Activated gamma-delta T cell treated with anti-CD3 and anti-CD28 coated beads, Interleukin-2, amount 50 U/mL, for 16 hours (primary cell): ENCODE measurements at places on chromosomes 4 and X.

DNA sequence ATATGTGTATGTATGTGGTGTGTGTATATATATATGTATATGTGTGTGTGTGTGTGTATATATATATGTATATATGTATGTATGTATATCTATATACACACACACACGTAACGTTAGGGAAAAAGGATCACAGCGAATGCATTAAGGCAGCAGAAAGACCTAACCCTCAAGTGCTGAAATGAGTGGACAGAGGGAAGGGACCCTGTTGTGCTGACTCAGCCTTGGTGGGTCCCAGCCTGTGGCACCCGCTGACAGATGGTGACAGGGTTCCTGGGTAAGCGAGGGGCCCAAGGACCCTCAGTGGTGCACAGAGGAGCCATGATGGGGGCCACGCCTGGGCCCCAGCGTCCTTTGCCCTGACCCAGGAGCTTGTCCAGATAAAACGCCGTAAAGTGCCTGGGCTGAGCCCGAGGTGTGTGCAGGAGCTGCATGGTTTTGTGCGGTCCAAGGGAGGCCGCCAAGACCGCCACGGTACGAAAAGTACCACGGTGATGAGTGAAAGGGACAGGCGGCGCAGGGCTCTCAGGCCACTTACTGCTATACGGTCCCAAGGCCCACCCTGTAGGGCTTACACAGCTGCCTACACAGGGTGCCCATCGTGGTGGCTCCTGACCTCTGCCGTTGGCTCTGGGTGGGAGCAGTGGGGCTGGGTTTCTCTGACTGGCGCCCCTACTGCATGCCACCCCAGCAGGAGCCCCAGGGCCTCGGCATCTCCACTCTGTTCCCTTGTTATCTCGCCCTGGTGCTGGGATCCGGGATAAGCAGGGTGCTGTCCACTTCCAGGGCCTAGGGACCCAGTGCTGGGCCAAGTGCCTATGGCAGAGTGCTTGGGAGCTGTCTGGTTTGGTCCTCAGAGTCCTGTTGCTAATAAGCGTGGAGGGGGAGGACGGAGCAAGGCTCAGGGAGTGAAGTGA is 10.0 kb downstream of the SH3BP2 start:
- no peak for DNase-seq

- DNase-seq: no peak
Measured at GRCh38 chrX:572538-573124, 58.0 kb upstream of the SHOX start.

- DNase-seq: no peak
Measured at GRCh38 chr4:75733369-75733768, 9.0 kb downstream of the USO1 start.

DNA sequence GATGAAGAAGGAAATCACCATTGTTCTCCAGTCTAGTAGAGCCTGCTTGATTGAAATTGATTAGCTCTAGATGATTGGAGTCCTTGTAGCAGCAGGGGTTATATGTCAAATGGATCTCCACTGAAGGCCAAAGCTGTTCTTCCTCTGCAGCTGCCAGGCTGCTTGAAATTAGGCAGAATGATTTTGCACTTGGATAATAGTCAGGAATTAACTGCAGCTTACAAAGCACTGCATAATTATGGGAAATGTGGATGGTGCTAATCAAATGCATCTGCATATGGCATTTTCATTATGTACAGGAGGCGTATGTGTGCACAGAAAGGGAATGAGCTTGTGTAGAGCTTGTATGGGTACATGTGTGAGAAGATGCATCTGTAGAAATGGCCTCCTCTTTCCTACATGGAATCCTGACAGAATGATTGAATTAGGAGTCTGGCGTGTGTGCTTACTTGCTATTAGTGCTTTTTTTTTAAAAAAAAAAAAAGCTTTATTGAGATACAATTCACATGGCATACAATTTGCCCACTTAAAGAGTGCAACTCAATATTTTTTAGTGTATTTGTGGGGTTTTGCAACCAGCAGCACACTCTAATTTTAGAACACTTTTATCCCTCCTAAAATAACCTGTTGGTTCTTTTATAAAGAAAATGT is 65.9 kb downstream of the TMEM131L start:
- DNase-seq: no peak

DNA sequence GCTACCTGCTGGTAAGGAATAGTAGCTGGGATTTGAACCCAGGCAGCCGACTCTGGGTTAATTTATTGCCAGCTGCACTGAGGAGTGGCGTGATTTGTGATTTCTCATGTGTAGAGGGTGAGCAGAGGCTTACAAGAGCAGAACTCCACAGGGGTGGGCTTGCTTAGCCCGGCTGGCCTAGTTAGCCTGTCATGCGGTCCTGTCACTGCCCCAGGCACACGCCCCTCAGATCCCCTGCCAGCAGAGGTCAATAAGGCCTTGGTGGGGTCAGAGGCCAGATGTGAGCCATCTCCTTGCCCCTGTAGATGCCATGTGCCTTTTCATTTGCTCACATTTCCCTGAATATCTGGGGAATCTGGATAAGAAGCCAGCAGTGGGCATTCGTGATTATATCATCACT is 13.4 kb downstream of the NSDHL start:
- no peak for DNase-seq

- no peak for DNase-seq
Measured at GRCh38 chr4:55499495-55499894, 47.2 kb downstream of the CLOCK start.

DNA sequence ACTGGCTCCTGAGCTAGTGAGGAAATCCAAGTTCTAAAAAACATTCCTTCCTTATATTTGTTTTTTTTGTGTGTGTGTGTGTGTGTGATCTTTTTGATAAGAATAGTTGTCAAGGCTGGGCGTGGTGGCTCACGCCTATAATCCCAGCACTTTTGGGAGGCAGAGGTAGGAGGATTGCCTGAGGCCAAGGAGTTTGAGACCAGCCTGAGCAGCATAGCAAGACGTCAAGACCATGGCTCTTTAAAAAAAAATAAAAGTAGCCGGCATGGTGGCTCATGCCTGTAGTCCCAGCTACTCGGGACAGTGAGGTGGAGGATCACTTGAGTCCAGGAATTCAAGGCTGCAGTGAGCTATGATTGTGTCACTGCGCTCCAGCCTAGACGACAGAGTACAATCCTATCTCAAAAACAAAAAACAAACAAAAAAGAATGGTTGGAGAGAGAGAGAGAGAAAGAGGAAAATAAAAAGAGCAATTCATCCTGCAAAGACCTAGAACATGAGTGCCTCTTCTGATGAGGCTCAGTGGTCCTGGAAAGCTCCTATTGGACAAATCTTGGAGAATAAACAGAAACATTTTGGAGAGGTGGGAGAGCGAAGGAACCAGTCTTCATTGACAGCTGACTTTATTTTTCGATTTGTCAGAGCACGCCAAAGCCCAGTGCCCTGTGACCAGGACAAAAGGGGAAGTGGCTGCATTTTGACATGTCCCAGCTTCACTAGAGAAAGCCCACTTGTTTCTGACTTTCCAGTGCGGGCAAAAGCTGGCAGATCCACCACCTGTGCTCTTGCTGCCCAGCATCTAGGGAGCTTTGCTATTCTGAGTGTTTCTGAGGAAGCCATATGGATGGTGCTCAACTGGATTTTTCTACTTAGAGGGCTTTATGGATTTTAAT is 244.7 kb downstream of the PALLD start:
- no peak for DNase-seq

DNA sequence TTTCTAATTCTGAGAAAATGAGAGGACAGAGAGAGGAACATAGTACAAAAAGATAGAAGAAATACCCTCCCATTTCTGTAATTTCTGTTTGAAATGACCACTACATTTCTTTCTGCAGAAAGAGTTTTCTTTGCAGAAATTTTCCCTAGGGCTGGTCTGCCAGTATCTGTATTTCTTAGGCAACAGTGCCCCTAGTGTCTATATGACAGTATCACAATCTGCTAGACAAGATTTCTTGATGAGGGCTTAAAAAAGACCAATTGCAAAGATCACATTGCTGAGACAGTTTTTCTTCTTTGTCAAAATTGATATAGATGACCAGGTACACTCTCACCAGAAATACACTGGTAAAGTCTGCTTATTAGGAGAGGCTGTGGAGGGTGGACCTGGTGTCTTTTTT is 81.0 kb upstream of the ZDHHC15 start:
- no peak for DNase-seq

- DNase-seq: no peak
Measured at GRCh38 chrX:132877954-132878536, 80.4 kb downstream of the HS6ST2 start.

- DNase-seq: no peak
Measured at GRCh38 chr4:82797405-82798111, 1.0 kb downstream of the SCD5 start.

DNA sequence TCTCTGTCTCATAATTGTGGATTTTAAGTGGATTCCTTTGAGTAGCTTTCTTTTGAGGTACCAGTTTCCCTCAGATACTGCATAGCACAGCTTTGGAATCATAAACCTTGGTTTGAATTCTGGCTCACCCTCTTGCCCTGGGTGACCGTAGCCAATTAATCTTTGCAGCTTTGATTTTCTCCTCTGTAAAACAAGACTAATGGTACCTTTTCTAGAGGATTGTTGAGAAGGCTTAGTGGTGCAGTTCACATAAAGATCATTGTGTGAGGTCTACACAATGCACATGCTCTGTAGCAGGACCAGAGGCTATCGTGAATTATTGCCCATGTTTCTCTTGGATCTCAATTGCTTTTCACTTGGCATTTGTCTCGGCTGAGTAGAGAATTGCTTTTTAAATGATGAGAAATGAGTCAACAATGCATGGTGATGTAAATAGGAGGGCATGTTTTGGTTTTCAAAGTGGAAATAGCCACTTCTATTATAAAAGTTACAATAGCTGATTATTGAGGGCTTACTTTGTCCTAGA is 47.9 kb downstream of the TMEM131L start:
- no peak for DNase-seq

GRCh38 chr4:178745203-178745602 is 1303.0 kb upstream of the AGA start:
- no peak for DNase-seq

DNA sequence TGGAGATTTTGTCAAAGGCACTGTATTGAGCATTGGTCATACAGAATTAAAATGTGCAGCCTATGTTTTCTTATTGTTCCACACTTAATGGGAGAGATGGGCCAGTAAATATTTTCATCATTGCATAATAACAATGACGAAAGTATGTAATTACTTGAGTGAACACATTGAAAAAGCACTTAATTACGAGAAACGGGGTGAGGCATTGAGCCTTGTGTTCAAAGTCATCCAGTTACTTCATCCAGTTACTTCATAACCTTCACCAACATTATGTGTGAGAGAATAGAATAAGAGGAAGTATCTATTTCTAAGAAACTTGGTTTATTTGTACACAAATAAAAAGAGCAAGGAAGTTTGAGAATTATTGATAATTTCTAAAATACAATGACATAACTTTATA is 1427.0 kb downstream of the ADGRL3 start:
- DNase-seq: no peak

DNA sequence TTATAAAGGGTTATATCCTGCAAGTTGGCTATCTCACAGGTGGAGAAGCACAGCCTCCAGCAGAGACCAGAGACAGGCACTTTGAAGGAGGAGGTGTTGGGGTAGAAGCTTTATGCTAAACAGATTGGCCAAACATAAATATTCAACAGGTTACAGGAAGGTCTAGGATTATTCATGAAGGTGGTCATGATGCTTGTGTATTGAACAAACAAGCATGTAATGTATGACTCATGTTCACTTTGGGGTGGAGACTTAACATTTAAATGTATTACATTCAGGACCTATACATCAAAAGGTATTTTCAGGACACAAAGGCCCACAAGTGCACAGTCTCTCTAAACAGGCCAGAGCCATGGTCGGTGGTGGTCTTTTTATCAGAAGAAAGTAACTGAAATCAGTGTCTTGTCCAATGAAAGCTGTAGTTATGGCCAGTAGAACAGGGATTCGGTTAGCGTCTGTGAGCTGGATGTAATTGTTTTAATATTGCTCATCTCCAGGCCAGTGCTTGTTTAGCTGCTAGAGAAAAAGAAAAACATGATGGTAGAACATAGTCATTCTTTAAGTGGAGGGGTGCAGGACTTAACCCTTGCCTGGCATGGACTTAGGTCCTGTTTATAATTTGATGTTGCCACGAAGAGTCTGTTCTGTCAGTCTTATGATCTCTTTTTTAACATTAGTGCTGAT is 555.2 kb upstream of the PCDH10 start:
- DNase-seq: no peak

DNA sequence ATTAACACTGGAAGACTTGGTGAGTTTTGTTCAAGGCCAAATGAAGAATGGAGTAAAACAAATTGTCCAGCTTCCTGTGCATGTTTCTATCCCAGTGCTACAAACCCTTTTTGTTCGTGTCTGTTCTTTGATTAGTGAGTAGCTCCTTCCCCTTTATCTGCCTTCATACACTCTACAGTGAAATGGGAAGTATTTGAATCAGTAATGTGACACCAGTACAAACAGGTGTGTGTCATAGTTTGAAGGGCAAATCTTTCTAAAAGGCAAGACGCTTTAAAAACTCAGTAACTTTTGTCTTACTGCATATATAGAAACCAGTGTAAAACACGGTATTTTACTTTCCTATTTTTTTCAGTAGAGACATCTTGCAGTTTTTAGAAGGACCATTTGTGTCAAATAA is 5.9 kb downstream of the ARHGEF38 start:
- no peak for DNase-seq

- no peak for DNase-seq
Measured at GRCh38 chr4:128477540-128477939, 189.9 kb upstream of the PGRMC2 start.

- no peak for DNase-seq
Measured at GRCh38 chr4:27003642-27004113, 143.0 kb downstream of the STIM2 start.

GRCh38 chr4:147157860-147158701 is 212.4 kb upstream of the TTC29 start:
- DNase-seq: no peak

GRCh38 chrX:10083809-10084208 is 73.0 kb upstream of the CLCN4 start:
- no peak for DNase-seq

DNA sequence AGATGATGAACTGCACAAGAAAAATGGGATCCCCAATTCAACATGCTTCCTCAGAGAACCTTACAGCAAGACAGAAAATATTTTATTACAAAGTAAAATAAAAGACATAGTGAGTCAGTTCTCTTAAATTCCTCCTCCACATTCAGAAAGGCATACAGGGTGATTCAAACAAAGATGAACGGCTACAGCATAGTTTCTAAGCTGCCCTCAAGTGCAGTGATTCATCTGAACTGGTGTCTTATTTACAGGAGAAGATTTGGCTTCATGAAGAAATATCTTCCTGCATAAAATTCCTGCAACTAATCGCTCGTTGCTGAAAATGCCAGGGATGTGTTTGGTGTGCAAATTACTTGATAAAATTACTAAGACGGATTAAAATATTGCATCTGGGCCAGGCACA is 103.6 kb downstream of the PRKX start:
- no peak for DNase-seq

GRCh38 chrX:989959-990510 is 222.4 kb downstream of the CRLF2 start:
- peak; percentile 66 for DNase-seq

GRCh38 chrX:110003167-110004156 is 548 bp downstream of the TMEM164 start:
- DNase-seq: no peak

DNA sequence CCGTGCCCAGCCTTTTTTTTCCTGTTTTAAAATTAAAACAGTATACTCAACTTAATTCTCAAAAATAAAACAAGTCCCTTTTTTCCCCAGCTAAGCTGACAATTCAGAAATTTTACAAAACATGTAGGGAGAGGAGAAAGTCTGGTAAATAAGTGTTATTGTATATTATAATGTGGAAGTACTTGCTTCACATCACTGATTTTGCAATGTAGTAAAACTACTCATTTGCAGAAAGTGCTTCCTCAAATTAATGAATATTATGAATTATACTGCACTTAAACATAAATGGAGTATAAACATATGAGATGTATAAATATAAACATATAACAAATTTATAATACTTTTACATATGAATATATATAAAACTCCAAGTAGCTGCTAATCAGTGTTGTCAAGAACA is 11.6 kb upstream of the H2AZ1 start:
- DNase-seq: no peak
